ENCODE measurements at places on chromosomes 2 and 18. TPM values are rescaled to one million over a fixed set of nuclear protein-coding genes. Genes with fewer than 3 reads are reported as not detected.

Gene C2orf78
- not detected for total RNA-seq

GRCh38 chr2:233039846-233040530, 7.5 kb downstream of the NEU2 start:
- H3K4me3 ChIP-seq, result no peak overlapping the region
- H3K4me1 ChIP-seq, result no peaks in the 10 kb centered on the region
- no peak overlapping the region for H3K27ac ChIP-seq

DNA sequence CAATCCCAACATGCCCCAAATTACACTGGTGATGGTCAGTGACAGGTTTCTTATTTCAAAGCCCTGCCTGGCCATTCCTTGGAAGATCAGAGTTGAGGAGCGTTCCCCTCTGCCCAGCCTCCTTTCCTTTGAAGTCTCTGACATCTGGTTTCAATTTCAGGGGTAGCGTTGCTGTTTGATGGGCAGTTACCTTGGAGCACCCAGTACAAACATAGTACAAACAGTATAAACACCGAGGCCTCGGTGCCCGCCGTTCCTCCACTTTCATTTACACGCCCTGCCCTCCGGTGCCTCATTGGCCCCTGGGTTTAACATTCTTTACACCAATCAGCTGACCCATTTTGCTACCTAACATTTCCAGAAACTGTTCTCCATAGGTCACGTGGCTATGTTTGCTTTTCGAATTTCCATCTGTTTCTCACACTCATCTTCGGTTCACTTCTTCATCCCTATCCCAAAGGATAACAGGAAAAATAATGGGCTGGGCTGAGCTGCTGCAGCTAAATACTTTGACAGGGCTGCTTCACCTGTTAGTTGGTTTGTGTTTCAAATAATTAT, 65.6 kb downstream of the NRP2 start:
- no peak overlapping the region for H3K4me3 ChIP-seq
- H3K27me3 ChIP-seq, result no peaks in the 10 kb centered on the region
- H3K4me1 ChIP-seq, result no peaks in the 10 kb centered on the region
- H3K27ac ChIP-seq, result no peak overlapping the region
- no peak for DNase-seq
- H3K36me3 ChIP-seq, result no peaks in the 10 kb centered on the region

DNA sequence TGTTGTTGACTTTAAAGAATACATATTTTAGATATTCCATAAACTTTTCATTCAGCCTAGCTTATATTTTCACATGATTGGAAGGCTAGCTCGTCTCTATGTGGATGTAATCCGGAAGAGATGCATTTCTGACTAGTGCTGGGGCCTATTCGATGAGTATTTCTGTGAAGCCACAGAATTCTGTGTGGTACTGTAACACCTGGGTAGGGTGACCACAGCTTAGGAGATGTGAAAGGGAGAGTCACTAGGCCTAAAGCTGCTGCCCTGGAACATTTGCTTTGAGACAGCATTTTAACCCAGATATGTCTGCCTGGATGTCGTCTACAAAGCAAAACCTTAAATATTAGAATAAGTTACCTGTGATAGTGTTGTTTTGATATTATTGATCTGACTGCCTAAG, 83.5 kb downstream of the ZNF236 start:
- no peaks in the 10 kb centered on the region for H3K27me3 ChIP-seq
- peaks cover 4% of the 10 kb centered on the region for H3K36me3 ChIP-seq
- no peak for DNase-seq
- H3K27ac ChIP-seq, result no peak overlapping the region
- H3K4me3 ChIP-seq, result no peak overlapping the region

Gene NEU2
- not detected for total RNA-seq

GRCh38 chr2:119455066-119455718, 23.5 kb downstream of the TMEM37 start:
- no peaks in the 10 kb centered on the region for H3K36me3 ChIP-seq
- DNase-seq, result no peak
- H3K27me3 ChIP-seq, result no peaks in the 10 kb centered on the region
- H3K4me1 ChIP-seq, result no peaks in the 10 kb centered on the region
- no peak overlapping the region for H3K4me3 ChIP-seq
- no peak overlapping the region for H3K27ac ChIP-seq

DNA sequence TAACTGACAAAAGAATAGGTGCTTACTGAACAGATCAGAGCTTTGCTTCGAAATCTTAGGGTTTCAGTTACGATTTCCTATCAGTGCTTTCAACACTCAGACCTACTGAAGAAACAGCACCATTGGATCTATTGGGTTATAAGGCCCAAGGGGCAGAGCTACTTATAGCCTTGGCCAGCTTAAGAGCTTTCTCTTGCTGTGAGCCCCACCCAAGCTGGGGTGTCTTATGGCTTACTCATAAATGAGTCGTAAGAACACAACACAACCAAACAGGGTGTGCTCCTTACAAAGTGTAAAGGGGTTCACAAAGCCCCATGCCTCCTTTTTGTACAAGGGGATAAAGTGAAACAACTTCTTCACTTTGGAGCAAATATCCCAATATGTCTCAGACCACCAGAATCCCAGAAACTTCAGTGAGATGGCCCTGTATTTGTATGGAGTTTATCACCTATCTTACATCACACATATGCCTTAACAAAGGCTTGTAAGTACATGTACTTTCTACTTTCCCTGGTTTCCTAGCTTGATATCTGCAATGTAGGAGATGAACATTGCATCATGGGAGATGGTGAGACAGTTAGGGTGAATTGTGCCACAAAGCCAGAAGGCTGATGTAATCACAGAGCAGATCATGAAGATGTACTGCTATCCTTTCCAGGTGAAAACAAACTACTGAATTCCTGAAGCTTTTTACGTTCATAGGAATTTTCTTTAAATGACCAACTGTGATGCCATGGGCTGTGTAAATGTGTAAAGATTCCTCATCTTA, 115.5 kb upstream of the GLI2 start:
- no peaks in the 10 kb centered on the region for H3K4me1 ChIP-seq
- no peak overlapping the region for H3K27ac ChIP-seq
- H3K4me3 ChIP-seq, result no peak overlapping the region
- H3K27me3 ChIP-seq, result no peaks in the 10 kb centered on the region

DNA sequence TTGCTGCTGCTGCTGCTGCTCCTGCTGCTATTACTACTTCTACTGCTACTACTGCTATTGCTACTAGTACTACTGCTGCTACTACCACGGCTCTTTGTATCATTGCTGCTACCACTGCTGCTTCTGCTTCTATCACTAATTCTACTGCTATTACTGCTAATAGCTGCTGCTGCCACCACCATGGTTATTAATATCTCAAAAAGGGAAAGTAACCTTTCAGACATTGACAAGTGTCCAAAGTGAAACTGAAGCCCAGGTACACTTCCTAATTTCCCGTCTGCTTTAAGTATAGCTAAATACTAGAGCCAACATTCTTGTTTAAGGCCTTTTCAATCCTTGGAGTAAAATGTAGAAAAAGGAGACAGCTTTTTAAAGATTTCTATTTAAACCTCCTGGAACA, 45.4 kb upstream of the EHBP1 start:
- no peak overlapping the region for H3K27ac ChIP-seq
- H3K36me3 ChIP-seq, result no peaks in the 10 kb centered on the region
- H3K4me3 ChIP-seq, result no peak overlapping the region
- H3K4me1 ChIP-seq, result no peaks in the 10 kb centered on the region
- no peaks in the 10 kb centered on the region for H3K27me3 ChIP-seq

Gene CPS1
- total RNA-seq, result 1.4 TPM

- H3K27me3 ChIP-seq, result no peaks in the 10 kb centered on the region
- no peaks in the 10 kb centered on the region for H3K4me1 ChIP-seq
- H3K36me3 ChIP-seq, result no peaks in the 10 kb centered on the region
- no peak overlapping the region for H3K27ac ChIP-seq
- H3K4me3 ChIP-seq, result no peak overlapping the region
- DNase-seq, result no peak
Measured at GRCh38 chr2:1749489-1750119, 5.3 kb upstream of the PXDN start.

- no peaks in the 10 kb centered on the region for H3K36me3 ChIP-seq
- H3K27me3 ChIP-seq, result no peaks in the 10 kb centered on the region
- DNase-seq, result no peak
- peak overlapping the region; percentile 92 for H3K4me3 ChIP-seq
- peak overlapping the region; percentile 98 for H3K27ac ChIP-seq
- no peaks in the 10 kb centered on the region for H3K4me1 ChIP-seq
Measured at GRCh38 chr18:79989195-79989497, 783 bp upstream of the TXNL4A start.

GRCh38 chr2:29033172-29033571, 41.2 kb downstream of the PCARE start:
- no peak overlapping the region for H3K4me3 ChIP-seq
- no peak for DNase-seq
- no peaks in the 10 kb centered on the region for H3K4me1 ChIP-seq
- H3K27ac ChIP-seq, result no peak overlapping the region
- no peaks in the 10 kb centered on the region for H3K36me3 ChIP-seq

DNA sequence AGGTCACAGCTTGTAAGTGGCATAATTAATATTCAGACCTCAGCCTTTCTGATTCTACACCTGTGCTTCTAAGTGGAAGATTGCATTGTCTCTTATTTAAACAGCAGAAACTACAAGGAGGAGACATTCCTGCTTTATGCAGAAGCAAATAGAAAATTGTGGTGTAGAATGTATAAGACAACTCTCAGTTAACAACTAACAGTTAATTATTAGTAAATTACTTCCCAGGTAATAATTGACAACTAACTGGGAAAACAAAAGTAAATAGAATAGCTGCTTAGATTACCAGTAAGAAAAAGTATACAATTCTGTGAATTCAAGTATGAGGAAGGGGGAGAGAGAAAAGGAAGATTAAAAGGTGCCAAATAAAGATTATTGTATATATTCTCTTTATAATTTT, 1210.5 kb upstream of the GYPC start:
- no peak for DNase-seq
- no peak overlapping the region for H3K27ac ChIP-seq
- no peaks in the 10 kb centered on the region for H3K36me3 ChIP-seq
- no peaks in the 10 kb centered on the region for H3K27me3 ChIP-seq

- no peak for DNase-seq
- H3K4me1 ChIP-seq, result no peaks in the 10 kb centered on the region
- H3K4me3 ChIP-seq, result no peak overlapping the region
- no peaks in the 10 kb centered on the region for H3K27me3 ChIP-seq
- H3K27ac ChIP-seq, result no peak overlapping the region
- no peaks in the 10 kb centered on the region for H3K36me3 ChIP-seq
Measured at GRCh38 chr2:102544182-102544581, 71.2 kb downstream of the SLC9A4 start.

GRCh38 chr2:20579866-20580265, 71.0 kb downstream of the HS1BP3 start:
- H3K27ac ChIP-seq, result no peak overlapping the region
- no peak for DNase-seq
- H3K36me3 ChIP-seq, result no peaks in the 10 kb centered on the region
- no peaks in the 10 kb centered on the region for H3K4me1 ChIP-seq

- H3K27me3 ChIP-seq, result no peaks in the 10 kb centered on the region
- H3K36me3 ChIP-seq, result no peaks in the 10 kb centered on the region
- no peak overlapping the region for H3K4me3 ChIP-seq
- DNase-seq, result no peak
- H3K27ac ChIP-seq, result no peak overlapping the region
Measured at GRCh38 chr2:136909777-136910176, 144.4 kb downstream of the THSD7B start.

- peaks cover 4% of the 10 kb centered on the region for H3K4me1 ChIP-seq
- H3K27me3 ChIP-seq, result no peaks in the 10 kb centered on the region
- DNase-seq, result no peak
- no peaks in the 10 kb centered on the region for H3K36me3 ChIP-seq
- no peak overlapping the region for H3K4me3 ChIP-seq
- H3K27ac ChIP-seq, result no peak overlapping the region
Measured at GRCh38 chr2:174796319-174796771, 32.1 kb upstream of the CHRNA1 start.

- no peaks in the 10 kb centered on the region for H3K27me3 ChIP-seq
- no peaks in the 10 kb centered on the region for H3K4me1 ChIP-seq
- H3K27ac ChIP-seq, result no peak overlapping the region
- H3K36me3 ChIP-seq, result no peaks in the 10 kb centered on the region
- no peak overlapping the region for H3K4me3 ChIP-seq
Measured at GRCh38 chr2:127721311-127721977, 20.1 kb downstream of the SFT2D3 start.

GRCh38 chr2:80377071-80377470, 72.5 kb upstream of the LRRTM1 start:
- no peak overlapping the region for H3K4me3 ChIP-seq
- no peaks in the 10 kb centered on the region for H3K4me1 ChIP-seq
- no peak overlapping the region for H3K27ac ChIP-seq
- no peaks in the 10 kb centered on the region for H3K27me3 ChIP-seq
- H3K36me3 ChIP-seq, result no peaks in the 10 kb centered on the region

Gene KCNS3
- 5.8 TPM for total RNA-seq

DNA sequence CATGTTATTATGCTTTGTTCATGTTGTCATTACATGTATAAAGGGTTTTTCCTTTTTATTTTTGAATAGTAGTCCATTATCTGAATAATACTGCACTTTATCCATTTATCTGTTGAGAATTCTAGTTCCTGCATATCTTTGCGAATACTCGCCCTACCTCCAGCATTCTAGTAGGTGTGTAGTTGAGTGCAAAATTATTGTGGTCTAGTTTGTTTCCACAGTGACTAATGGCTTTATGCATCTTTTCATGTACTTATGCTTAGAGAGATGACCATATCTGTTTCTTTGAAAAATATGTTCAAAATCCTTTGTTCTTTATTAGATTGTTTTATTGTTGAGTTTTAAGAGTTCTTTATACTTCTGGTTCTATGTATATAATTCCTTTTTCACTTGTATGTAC, 48.8 kb downstream of the EIF5B start:
- H3K27ac ChIP-seq, result no peak overlapping the region
- no peak for DNase-seq
- no peaks in the 10 kb centered on the region for H3K36me3 ChIP-seq
- peaks cover 20% of the 10 kb centered on the region for H3K4me1 ChIP-seq
- H3K27me3 ChIP-seq, result no peaks in the 10 kb centered on the region

GRCh38 chr2:162265666-162266459, 22.6 kb upstream of the FAP start:
- H3K27ac ChIP-seq, result no peak overlapping the region
- H3K4me1 ChIP-seq, result no peaks in the 10 kb centered on the region
- H3K27me3 ChIP-seq, result no peaks in the 10 kb centered on the region
- H3K4me3 ChIP-seq, result no peak overlapping the region
- DNase-seq, result no peak

Gene SGPP2
- total RNA-seq, result 3.3 TPM

GRCh38 chr18:58682429-58683069, 11.3 kb downstream of the MALT1 start:
- DNase-seq, result peak; percentile 61
- H3K4me3 ChIP-seq, result no peak overlapping the region
- H3K36me3 ChIP-seq, result no peaks in the 10 kb centered on the region
- H3K4me1 ChIP-seq, result peaks cover 3% of the 10 kb centered on the region
- H3K27ac ChIP-seq, result no peak overlapping the region
- H3K27me3 ChIP-seq, result no peaks in the 10 kb centered on the region

Gene LONRF2
- 6.9 TPM for total RNA-seq

DNA sequence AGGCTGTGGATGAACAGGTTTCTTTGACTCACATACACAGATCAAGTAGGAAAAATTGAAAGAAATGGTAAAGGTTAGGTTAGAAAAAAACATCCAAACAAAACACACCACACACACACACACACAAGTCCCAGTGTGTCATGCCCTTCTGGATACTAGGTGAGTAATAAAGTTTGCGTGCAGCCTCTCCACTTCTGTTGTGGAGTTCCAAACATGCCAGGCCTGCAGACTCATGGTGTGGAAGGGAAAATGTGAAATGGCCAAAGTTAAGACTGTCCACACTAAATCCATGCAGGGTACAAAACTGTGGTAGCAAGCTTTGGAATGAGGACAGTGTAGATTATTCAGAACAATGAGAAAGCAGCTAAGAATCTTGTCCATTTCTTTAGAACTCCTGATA, 114.6 kb downstream of the IKZF2 start:
- no peak overlapping the region for H3K27ac ChIP-seq
- no peaks in the 10 kb centered on the region for H3K27me3 ChIP-seq
- no peaks in the 10 kb centered on the region for H3K4me1 ChIP-seq

GRCh38 chr18:48417985-48418384, 8.8 kb upstream of the ZBTB7C start:
- H3K4me3 ChIP-seq, result no peak overlapping the region
- H3K36me3 ChIP-seq, result no peaks in the 10 kb centered on the region
- H3K27me3 ChIP-seq, result no peaks in the 10 kb centered on the region
- H3K4me1 ChIP-seq, result no peaks in the 10 kb centered on the region

Gene DUSP2
- total RNA-seq, result 0.47 TPM
